ENCODE measurements at places on chromosomes 5 and 9.

GRCh38 chr5:156762771-156763170 is 87.3 kb upstream of the PPP1R2B start:
- no peak for DNase-seq

DNA sequence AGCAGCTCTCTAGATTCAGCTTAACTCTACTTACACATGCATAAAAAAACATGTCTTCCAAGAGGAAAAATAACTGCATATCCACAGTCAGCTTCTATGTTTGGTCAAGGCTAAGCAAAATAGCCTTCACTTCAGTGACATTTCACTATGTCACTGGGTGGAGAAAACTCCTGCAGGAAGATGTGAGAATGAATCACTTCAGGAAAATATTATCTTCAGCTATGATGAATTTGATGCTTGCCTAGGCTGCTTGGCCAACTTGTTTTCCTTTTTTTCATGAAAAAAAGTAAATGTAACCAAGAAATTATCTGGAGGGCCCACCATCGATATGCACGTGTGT is 143.0 kb upstream of the ZNF608 start:
- DNase-seq, result no peak

GRCh38 chr9:106960258-106960657 is 97.3 kb downstream of the ZNF462 start:
- no peak for DNase-seq

- no peak for DNase-seq
Observed at GRCh38 chr5:110588286-110588980, 138.0 kb downstream of the TMEM232 start.

- DNase-seq, result no peak
Observed at GRCh38 chr5:8720506-8720905, 825.4 kb downstream of the SEMA5A start.

DNA sequence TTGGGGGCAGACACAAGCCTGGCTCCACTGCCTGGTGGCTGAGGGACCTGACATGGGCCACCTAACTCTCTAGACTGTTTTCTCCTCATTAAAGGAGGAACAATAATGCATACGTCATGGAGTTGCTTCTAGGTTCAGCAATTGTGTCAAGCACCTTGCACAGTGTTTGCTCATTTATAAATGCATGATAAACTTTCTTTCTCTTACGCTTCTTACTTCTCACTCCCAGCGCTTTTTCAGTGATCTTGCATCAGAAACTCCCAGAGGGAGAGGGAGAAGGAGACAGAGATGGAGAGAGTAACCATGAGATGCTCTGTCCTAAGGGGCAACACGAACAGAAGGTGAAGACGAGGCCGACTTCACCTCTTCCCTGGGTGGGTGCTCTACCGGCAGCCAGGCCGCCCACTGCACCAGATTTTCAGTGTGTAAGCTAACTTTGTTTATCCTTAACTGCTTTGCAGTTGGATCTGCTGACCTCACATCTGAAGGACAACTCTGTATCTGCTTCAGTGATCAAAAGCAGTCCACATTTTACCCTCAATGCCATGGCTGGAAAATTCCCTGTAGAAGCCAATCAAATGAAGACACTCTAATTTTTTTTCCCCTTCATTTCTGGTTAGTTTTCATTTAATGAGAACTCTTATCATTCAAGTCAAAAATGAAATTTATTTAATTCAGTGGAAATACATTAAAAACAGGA is 35.3 kb downstream of the MED27 start:
- DNase-seq, result no peak

GRCh38 chr5:36713541-36713940 is 107.1 kb downstream of the SLC1A3 start:
- DNase-seq, result no peak

Data from stimulated activated CD8-positive, alpha-beta memory T cell treated with anti-CD3 and anti-CD28 coated beads, Interleukin-4, amount 100 ng/mL, for 4 hours (primary cell).